ENCODE measurements at places on chromosomes 7 and 10. TPM values are rescaled to one million over a fixed set of nuclear protein-coding genes. Genes with fewer than 3 reads are reported as not detected.
A peak's percentile ranks its signal among the peaks of the same experiment; 100 is the strongest.

GRCh38 chr7:363626-364025 is 73.7 kb downstream of the FOXL3 start:
- DNase-seq, result no peak

The CCZ1 gene
- total RNA-seq, result 85.2 TPM

GRCh38 chr10:77159538-77160110 is 478.0 kb downstream of the KCNMA1 start:
- DNase-seq, result no peak

The CD36 gene
- total RNA-seq, result 25.7 TPM

The ACTR3C gene
- total RNA-seq, result 18.2 TPM

The CYP2C19 gene
- not detected for total RNA-seq

DNA sequence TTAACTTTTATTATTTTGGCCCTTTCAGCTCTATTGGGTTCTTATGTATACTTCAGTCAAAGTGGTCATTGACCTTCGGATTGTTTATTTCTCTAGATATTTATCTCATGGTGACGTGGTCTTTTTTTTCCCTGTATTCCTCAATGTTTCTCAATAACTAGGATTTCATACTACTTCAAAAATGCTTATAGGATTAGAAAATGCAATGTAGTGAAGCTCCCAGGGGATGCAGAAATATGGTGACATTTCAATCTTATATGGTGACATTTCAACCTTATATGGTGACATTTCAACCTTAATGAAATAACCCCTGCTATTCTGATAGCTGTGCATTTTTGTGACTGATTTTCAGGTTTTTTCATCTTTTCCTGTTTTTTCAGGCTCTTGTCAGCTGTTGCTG is 51.4 kb downstream of the CHRM2 start:
- DNase-seq, result no peak

GRCh38 chr7:66256281-66256680 is 51.1 kb downstream of the TPST1 start:
- DNase-seq, result no peak

The CNNM1 gene
- total RNA-seq, result 1.1 TPM

DNA sequence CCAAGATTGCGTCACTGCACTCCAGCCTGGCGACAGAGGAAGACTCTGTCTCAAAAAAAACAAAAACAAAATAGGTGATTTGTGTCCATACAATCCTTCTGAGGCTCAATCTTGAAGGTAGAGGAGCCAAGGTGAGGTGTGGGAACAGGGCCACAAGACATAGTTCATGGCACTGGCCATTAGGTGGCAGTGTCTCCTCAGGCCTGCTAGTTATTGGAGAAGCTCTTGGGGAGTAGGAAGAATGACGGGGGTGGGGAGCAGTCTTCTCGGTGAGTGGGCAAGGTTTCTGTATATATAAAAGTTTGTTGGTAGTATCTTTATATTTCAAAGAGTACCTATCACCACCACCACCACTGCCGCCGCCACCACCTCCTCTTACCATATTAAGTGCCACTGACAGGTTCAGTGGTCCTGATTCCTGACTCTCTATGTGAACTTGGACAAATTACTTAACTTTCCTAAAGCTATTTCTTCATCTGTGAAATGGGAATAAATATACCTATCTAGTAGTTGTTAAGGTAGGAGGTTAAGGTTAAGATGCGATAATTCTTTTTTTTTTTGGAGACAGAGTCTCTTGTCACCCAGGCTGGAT is 24.0 kb downstream of the CCSER2 start:
- DNase-seq, result peak; percentile 47

The NPTX2 gene
- 12.5 TPM for total RNA-seq
